Bone marrow (tissue), 2 donors: ENCODE measurements at places on chromosomes 5 and 9.

DNA sequence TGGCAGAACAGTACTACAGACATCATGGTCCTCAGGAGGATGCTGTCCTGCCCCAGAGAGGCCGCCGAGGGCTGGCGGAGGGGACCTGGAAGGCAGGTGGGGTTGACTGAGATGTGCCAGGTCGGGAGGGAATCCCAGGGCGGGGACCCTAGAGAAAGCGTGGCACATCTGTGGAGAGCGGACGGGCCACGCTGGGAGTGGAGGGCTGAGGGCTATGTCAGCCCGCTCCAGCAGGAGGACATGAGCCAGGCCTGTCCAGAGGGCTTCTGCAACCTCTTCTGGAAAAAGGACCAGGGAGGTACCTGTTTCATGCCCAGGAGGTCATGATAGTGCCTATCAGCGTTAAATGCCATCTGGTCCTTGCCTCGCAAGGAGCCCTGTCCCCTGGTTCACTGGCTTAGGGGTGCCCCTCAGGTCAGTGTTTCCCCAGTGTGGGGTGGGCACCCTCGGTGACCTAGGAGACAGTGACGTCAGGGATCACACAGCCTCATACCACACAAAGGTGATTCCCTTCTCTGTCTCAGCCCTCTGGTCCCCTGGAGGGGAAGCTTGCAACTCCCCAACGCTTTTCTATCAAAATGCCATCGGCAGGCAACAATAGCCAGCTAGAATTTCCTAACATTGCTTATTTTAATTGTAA is 103.6 kb upstream of the IER5L start:
- no peak for DNase-seq

GRCh38 chr9:75889577-75889976 is 896 bp upstream of the PCSK5 start:
- DNase-seq, result no peak

- DNase-seq, result peak; percentile 73
Observed at GRCh38 chr5:147930769-147931168, 24.4 kb upstream of the C5orf46 start.

- DNase-seq, result no peak
Observed at GRCh38 chr9:79858508-79858907, 286.7 kb downstream of the TLE4 start.

DNA sequence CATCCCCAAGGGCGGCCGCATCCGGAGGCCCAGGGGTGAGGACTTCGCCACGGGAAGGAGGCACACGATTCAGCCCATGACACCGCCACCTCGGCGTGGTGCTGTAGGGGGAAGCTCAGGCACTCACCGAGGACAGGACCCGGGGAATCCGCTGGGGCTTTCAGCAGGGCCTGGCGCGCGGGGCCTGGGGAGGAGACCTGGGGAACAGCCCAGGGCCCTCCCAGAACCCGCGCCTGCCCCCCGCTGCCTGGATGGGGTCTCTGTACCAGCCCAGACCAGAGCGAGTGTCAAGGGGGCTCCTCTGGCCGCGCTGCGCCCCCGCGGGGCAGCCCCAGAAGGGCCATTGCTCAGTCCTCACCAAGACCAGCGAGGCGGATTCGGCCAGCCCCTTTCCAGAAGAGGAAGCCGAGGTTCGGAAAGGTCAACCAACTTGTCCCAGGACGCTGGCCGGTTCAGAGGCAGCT is 12.8 kb downstream of the COL23A1 start:
- no peak for DNase-seq

DNA sequence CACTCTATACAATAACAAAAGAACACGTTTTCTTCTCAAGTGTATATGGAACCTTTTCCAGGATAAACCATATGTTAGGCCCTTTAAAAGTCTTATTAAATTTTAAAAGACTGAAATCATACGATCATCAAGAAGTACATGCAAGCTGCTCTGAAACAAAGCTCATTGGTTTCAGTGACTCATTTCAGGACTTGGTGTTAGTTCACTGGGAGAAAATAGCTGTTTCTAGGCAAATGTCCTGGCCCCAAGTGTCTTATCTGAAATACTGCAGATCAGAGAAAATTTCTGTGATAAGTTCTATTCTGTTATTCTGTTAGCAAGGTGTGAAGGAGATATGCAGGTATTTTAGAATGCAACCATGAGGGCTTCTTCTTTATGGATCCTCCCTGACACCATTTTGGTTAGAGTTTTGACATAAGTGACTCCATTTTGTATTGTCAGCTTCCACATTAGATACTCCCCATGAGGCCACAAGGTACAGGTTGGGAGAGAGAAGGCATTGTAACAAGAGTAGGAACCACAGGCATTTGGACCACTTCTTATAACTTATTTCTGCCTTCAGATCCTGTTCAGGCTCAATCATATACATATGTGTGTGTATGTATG is 7.5 kb upstream of the CCDC180 start:
- no peak for DNase-seq

GRCh38 chr5:119395080-119395836 is 39.4 kb downstream of the TNFAIP8 start:
- no peak for DNase-seq

DNA sequence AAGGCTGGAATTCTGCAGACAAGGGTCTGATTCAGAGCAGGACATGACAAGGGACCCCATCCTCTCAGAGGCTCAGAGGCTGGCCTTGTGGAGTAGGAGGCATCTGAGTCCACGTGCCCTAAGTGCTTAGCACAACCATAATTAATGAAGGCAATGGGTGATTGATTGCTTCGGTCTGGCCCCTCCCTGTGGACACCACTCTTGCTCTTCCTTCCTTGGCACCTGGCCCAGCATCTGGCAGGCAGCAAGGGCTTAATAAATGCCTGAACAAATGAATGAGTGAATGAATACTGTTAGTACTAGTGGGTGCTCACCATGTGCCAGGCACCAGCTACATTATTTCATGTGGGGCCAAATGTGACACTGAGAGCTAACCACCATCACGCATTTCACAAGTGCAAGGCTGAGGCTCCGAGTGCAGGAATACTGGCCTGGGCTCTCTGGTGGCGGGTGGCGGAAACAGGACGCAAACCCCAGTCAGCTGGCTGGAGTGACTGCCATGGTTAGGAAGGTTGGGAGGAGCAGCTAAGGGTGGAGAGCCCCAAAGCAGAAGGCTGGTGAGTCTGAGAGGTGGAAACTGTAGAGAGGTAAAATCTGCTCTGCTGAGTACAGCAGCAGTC is 53.6 kb downstream of the ASS1 start:
- DNase-seq, result no peak

- no peak for DNase-seq
Observed at GRCh38 chr9:75739884-75740611, 150.4 kb upstream of the PCSK5 start.

DNA sequence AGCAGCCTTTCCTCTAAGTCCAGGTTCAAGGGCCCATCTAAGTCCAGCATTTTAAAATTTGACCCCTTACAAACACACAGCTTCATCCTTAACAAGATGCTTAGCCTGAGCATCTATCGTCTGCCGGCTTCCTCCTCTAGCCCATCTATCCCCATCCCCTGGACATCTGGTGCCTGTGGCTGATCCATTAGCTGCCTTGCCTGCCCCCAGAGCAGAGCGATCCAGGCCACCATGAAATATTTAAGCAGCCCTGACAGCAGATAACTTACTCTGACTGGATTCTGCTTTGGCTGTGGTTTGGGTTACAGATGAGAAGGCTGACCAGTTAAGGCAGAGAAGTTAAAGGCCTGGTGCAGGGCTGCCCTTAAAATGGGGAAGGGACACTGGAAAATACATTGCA is 30.9 kb upstream of the CPEB4 start:
- DNase-seq, result no peak

DNA sequence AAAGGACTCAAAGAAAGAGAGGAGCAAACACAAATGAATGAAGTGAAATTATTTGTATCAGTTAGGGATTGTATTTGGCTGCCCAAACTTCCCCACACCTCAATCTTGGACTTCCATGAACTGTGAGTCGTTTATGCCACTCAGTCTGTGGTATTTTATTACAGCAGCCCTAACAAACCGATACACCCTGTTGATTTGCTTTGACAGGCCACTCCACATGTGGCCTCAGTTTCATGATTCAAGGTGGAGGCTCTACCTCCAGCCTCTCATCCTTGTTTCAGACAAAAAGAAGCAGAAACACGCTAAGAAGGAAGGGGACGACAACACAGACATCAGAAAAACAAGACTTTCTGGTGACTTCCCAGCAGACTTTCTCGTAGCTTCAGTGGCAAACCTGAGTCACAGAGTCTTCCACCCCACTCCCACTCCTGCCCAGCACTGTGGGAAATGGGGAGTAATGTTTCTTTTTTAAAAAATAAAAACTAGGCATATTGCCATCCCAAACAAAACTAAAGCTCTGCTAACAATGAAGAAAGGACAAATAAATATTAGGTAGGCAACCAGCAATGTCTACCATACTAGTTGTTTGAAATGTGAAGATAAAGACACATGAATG is 52.2 kb upstream of the ABCA1 start:
- no peak for DNase-seq

DNA sequence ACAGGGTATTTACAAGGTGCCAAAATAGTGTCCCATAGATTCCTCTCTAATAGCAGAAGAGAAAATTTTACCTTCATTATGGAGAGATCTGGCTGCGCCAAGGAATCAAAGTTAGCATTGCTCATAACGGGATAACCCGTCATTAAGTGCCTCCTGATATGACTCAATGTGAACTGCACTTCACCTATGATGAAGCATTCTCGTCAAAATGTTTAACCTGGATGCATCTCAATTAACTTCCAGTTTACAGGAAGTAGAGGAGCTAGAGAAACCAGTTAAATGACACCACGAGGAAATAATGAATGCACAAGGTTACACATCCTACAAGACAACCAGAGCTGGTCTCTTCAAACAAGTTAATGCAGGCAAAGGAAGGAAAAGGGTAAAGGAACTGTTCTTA is 17.2 kb downstream of the FBXW11 start:
- DNase-seq, result no peak

GRCh38 chr9:115594557-115594956 is 476.6 kb upstream of the TNC start:
- DNase-seq, result no peak

DNA sequence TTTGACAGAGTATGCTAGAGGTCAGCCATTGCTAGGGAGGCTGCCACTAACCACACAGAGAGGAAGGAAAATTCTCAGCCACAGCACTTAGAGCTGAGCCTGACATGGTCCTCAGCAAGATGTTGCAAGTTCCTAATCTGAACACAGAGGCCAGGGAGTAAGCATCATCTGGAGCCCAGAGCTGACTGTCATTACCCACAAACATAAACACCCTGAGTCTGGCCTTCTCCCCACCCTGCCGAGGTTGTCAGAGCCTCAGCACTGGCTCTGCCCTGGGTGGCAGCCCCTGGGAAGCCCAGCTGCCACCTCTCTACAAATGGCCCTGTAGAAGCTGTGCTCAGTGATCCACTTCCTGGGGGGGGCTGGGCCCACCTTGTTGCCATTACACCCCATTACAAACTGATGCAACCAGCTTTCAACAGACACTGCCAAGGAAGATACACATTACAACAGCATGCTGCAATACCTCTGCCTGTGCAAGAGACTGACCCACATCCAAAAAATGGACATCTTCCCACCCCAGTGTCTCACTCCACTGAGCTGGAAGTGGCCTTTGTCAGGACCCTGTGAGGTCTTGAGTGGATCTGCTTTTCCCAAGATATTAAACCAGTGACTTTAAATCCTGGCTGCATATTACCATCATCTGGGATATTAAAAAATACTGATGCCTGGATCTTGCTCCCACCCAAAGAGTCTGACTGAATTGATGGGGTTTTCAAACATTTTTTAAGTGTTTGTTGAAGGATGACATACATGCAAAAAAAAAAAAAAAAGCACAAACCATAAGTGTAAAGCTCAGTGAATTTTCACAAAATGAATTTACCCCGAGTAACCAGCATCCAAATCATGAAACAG is 33.0 kb downstream of the IRF1 start:
- DNase-seq, result peak; percentile 86

DNA sequence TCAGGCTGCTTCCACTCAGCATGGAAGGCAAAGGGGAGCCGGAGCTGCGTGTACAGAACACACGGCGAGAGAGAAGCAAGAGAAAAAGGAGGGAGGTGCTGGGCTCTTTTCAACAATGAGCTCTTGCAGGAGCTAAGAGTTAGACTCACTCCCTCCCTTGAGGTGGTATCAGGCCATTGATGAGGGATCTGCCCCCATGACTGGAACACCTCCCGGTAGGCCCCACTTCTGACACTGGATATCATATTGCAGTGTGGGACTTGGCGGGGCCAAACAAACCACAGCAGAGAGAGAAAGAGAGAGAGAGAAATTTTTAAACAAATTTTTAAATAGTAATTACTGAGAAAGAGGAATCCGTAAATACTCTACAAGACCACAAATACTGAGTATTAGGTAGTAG is 182.2 kb downstream of the TRIO start:
- no peak for DNase-seq

- DNase-seq, result peak; percentile 48
Observed at GRCh38 chr5:102539562-102539961, 40.8 kb upstream of the SLCO6A1 start.

GRCh38 chr9:70315389-70315788 is 56.6 kb downstream of the SMC5 start:
- no peak for DNase-seq

GRCh38 chr5:128965011-128965637 is at the start of gene SLC27A6:
TSS of gene SLC27A6 (plus strand) at chr5:128965488. CDS start at chr5:128966138, 650 bp downstream.
- DNase-seq, result no peak

GRCh38 chr9:127485995-127486394 is 34.7 kb downstream of the LRSAM1 start:
- DNase-seq, result no peak

DNA sequence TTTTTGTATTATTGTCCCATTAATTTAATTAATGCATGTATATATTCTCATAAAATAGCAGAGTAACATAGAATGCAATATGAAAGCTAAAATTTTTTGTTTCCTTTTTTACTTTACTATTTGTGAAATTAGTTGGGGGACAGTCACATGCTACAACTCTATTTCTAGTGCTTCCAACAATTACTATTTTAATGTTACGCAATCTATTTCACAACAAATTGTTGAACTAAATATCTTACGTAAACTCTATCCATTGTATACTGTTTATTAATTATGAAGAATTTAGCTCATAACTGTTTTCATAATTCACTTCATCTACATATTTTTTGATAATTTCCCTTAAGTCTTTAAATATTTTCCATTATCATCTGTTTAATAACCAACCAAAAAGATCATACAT is 1685.4 kb upstream of the CDH6 start:
- DNase-seq, result no peak

- DNase-seq, result no peak
Observed at GRCh38 chr5:154648706-154649105, 106.5 kb upstream of the LARP1 start.

DNA sequence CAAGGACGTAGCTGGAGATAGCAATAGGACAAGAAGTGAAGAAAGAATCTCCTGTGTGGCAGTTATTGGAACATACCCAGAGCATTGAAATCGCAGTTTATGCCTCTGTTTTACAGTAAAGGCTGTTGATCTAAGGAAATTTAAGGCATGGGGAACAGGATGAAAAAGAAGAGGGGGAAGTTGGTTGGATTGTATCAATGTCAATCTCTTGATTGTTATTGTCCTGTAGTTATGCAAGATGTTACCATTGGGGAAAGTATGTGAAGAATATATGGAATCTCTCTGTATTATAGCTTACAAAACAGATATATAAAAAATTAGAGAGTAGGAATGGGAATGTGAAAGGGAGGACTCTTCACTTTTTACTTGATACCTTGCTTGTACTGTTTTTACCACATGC is 195.6 kb upstream of the NREP start:
- DNase-seq, result no peak

GRCh38 chr5:92552206-92553160 is 1028.5 kb downstream of the NR2F1-AS1 start:
- no peak for DNase-seq
